ENCODE measurements at places on chromosomes 4 and X.

- DNase-seq = no peak
Measured at GRCh38 chr4:182862921-182863320, 54.3 kb downstream of the DCTD start.

DNA sequence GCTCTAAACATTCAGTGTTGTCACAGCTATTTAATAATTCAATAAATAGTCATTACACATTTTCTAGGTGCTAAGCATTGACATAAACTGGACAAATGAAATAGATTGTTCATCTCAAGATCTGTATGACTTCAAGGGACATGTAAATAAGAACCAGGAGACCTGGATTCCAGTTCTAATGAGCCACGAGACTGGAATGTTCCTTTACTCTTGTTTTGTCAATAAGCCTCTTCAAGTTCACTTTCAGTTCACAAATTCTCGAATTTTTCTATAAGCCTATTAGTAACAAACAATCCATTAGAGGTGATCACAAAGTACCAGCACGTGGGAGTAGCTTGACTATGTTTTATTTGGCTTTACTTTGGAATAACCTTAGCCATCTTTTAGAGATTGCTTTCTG lies 514.0 kb upstream of the SMIM31 start:
- no peak for DNase-seq

DNA sequence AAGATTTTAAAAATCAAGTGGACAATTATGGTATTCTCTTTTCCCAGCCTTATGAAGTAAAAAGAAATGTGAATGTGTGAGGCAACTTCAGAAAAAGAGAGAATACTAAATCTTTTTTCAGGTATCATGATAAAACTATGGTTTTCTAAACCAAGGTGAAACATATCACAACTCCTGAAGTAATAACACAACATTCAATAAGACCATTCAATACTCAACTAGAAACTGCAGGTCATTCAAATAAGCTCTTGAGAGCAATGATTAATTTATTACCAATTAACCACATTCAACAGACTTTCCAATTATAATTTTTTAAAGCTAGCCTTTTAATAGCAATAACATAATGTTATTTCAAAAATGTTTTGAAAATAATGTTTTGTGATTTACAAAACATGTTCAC lies 35.8 kb downstream of the SLC10A7 start:
- DNase-seq = no peak

DNA sequence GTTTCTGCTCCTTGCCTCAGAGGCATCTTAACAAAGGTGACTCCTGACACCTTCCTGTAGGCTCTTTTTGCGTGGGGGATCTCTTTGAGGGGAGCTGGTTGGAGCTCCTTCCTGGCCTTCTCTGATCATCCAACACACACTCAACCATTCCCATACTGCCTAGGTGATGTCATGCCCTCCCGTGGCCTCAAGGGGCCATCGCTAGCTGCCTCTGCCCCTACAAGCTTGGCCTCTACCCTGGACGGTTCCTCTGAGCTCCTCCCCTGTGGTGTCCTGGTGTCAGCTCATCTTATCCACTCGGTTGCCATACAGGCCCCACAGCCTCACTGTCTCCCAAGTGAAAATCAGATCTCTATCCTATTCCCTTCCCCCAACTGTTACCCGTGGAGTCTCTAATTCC lies 13.7 kb upstream of the ZNF185 start:
- no peak for DNase-seq
